Prostate gland (tissue), 2 donors: ENCODE measurements at places on chromosomes 4 and X.

GRCh38 chr4:74793757-74794381 lies 454 bp downstream of the BTC start:
- DNase-seq: peak; percentile 62

GRCh38 chr4:84804136-84804535 lies 162.4 kb downstream of the WDFY3 start:
- DNase-seq: no peak

DNA sequence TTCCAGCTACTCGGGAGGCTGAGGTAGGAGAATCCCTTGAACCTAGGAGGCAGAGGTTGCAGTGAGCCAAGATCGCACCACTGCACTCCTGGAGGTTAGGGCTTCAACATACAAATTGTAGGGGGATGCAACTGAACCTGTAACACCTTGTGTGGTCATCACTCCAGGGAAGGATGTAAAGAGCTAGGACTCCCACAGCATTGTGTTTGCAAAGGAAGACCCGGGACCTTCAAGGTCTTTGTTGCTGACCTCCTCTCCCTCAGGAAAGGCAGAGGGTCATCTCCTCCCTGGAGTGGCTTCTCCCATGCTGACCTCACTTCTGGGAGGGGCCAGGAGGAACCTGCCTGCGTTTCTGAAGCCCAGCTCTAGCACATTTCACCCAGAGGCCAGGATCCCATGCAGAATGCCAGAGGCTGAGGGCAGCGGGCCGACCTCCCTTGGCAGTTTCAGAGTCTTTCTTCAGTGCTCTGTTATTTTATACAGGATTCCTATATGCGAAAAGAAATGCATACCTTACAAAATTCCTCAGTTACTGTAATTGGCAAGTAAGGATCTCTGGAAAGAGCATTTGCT lies 80.2 kb downstream of the HTRA3 start:
- no peak for DNase-seq

- DNase-seq: no peak
Observed at GRCh38 chrX:55159551-55159950, 60.6 kb upstream of the PAGE5 start.

DNA sequence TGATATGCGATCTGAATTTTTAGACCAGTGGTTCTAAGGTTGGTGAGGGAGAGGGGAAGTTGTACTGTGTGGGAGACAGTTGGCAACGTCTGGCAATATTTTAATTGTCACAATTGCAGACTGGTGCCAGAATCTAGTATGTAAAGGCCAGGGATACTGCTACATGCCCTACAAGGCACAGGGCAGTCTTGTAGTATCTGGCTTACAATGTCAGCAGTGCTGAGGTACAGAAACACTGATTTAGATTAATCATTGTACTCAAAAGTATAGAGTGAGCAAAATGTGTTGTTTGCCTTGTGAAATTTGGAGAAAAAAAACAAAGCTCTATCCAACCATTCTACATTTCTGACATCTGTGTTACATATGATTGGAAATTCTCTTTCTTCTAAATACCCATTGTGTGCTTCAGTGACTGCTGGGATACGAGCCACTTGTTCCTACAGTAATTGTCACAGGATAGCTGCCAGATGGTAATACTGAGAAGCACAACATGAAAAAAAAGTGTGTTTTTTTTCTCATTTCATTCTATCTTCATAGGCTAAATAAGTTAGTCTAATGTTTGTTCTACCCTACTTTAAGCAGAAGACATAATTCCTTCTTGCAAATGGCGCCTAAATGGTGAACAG lies 526.7 kb upstream of the AGA start:
- DNase-seq: no peak

GRCh38 chrX:85243155-85243554 lies 424 bp downstream of the SATL1 start:
- DNase-seq: no peak

DNA sequence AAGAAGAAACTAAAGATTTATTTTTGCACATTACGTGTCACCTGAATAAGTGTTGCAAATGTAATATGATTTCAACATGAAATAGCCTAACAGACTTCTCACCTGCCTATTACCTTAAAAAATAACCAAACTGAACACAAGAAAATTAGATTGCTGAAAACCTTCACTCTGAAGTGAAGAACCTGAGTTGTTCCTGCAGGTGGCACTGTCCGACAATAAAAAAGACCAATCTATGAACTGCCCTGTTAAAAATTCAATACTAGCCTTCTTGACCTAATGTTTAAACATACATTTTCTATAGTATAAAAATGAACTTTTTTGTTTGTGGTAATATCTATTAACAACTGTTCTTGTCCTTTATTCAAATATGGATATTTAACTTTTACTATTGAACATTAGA lies 69.2 kb upstream of the PNPLA4 start:
- no peak for DNase-seq

DNA sequence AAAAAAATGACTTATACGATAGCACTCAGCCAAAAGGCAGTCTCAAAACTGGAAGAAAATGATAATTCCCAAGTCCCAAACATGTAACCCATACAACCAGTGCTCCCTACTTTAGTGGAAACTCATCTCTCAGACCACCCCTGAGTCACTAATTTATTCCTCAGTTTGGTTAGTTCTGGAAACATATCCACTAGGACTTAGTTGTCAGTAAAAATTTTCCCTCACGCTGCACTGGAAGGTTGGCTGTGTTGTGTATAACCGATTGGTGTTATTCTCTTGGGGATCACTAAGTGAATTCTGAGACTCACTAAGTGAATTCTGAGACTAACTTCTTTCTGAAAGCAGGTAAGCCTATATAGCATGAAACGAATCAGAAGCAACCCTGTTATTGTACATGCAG lies 48.5 kb upstream of the GAB1 start:
- DNase-seq: no peak

DNA sequence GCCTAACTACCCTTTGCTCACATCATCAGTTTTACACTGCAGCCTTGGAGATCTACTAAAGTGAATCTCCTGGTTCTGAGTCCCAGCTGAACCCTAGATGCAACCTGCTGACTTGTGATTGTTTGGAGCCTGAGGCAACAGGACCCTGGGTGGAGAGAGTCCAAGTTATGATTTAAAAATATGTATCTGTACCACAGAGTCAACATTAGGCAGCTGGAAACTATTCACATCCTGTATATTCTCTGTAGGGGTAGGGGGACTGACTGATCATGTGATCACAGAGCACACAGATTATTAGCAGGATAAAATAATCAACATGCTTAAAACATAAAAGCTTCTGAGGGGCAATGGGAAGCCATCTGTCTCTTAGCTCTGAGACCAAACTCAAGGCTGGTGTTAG lies 52.1 kb downstream of the CT47B1 start:
- DNase-seq: no peak

DNA sequence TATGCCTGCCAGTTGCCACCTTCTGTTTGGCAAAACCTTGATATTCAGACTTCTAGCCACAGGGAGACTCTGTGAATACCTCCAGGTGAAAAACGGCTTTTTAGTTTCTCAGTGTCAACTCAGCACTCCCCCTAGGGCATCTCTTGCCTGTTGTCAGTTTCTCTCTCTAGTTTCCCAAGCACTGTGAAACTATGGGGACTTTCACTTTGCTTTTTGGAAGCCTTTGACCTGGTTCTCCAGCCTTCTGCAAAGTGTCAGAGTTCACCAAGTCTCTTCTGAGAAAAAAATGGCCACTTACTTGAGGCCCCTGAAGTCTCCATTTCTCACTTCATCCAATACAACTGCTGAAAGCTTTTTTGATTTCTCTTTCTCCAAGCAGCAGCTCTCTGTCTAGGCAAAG lies 521.5 kb downstream of the INPP4B start:
- no peak for DNase-seq

DNA sequence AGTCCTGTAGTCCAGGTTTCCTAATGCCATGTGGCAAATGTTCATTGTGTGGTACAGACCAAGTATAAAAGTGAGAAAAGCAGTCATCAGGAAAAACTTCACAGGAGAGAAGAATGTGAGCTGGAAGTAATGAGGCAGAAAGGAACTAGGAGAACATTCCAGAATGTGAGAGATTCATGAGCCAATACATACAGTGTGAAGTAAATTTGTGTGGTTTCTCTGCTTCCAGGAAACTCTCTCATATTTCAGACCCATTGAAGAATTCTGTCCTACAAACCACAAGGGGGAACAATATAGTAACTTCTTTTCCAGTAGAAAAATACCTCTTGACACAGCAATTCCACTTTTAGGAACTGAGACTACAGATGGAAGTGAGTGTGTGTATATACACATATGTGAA lies 136.5 kb downstream of the RNF150 start:
- no peak for DNase-seq

GRCh38 chrX:769796-770195 lies 139.2 kb downstream of the SHOX start:
- DNase-seq: no peak

DNA sequence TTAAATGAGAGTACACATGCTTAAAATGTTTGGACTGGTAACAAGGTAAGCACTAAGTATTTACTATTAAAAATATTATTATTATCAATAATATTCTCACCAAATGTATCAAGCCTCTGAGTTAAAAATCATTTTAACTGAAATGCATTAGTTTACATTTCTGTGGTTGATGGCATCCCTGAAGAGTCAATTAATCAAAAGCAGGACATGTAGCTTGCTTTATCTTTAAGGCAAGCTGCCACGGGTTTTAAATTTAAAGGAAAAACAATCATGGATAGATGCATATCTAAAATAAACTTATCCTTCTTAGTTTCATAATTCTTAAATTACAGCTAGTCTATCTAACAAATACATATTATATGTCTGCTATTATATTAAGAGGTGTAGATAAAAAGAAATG lies 584.8 kb upstream of the INTU start:
- no peak for DNase-seq
